Activated CD8-positive, alpha-beta memory T cell treated with anti-CD3 and anti-CD28 coated beads for 24 hours (primary cell): ENCODE measurements at places on chromosomes 12 and 14.

- DNase-seq = no peak
These were observed 994.0 kb downstream of the TRHDE start for GRCh38 chr12:73266206-73266605.

DNA sequence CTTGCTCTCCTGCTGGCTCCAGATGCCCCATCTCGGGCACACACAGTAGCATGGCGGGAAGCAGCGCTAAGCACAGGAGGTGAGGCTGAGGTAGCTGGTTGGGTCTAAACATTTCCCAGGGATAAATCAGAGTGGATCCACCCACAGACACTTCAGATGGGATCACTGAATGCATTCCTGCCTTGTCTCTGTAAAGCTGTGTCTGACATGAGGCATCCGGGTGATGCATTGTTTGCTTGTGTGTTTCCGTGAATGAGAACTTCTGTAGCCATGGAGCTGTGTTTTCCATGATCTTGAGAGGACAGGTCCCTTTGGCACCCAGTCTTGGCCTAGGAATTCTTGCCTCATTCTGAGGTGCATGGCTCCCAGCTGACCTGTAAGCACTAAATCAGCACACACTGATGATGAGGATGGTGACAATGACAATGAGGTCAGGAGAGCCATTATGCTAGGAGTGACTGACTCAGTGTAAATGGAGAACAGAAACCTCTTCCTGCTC lies 6.7 kb upstream of the KRT75 start:
- DNase-seq = no peak

- DNase-seq = no peak
These were observed 27.7 kb downstream of the CLMN start for GRCh38 chr14:95291859-95292542.

DNA sequence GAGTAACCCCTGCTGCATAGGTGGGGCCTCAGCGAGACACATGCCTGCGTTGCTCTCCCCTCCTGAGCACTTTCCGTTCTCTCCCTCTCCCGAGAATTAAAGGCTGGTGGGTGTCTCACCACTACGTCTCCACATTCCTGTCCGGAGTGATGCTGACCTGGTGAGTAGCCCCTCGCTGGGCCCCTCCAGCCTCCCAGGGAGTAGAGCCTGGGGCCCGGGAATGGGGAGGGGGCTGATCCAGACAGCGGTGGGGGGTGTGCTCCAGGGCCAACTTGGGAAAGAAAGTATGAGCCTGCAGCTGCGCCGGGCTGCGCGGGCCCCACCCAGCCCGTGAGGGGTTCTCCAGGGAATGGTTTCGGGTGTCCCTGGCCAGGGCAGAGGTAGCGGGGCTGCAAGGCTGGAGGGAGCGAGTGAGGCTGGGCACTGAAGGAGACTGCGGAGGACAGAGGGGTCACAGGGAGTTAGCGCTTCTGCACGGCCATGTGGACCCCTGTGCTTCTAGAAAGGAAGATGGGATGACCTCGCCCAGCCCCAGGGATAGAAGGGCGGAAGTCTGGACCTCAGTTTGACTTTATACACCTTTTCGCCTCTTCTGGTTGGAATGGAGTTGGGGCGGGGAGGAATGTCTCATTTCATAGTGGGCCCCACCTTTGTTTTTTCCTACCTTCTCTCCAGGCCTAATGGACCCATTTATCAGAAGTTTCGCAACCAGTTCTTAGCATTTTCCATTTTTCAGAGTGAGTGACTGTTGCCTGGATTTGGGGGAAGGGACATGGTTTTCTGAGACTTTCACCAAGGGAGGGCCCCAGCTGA lies 22.5 kb downstream of the RHOF start:
- DNase-seq = no peak

DNA sequence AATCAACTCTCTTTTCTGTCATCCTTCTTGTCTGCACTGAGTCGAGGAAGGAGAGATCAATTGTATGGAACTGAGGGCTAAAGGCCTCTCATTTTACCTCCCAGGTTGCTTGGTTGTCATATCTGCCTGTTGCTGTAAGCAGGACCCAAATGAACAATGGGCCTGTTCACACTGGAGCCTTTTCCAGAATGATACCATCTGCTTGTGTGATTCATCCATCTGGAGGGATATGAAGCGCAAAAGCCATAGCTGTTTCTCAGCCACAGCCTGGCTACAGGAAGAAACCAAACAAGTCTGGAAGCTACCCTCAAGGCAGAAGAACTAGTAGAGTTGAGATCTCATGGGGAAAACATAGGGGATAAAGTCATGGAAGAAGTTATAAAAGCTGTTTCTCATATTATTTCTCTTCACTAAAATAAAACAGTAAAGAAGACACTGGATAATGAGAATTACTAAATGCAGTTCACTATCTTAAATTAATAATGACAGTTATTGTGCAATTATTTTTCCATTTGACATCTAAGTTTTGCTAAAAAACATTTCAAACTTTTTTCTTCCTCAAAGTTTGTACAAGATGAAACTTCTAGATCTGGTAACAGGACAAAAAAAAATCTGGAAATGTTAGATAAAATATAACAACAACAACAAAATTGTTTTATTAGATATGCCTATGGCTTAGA lies 106.3 kb downstream of the SPTSSA start:
- no peak for DNase-seq

- DNase-seq = no peak
These were observed 46.2 kb downstream of the TESC start for GRCh38 chr12:117053050-117053400.

GRCh38 chr12:109461846-109462756 lies 15.0 kb downstream of the KCTD10 start:
- no peak for DNase-seq

DNA sequence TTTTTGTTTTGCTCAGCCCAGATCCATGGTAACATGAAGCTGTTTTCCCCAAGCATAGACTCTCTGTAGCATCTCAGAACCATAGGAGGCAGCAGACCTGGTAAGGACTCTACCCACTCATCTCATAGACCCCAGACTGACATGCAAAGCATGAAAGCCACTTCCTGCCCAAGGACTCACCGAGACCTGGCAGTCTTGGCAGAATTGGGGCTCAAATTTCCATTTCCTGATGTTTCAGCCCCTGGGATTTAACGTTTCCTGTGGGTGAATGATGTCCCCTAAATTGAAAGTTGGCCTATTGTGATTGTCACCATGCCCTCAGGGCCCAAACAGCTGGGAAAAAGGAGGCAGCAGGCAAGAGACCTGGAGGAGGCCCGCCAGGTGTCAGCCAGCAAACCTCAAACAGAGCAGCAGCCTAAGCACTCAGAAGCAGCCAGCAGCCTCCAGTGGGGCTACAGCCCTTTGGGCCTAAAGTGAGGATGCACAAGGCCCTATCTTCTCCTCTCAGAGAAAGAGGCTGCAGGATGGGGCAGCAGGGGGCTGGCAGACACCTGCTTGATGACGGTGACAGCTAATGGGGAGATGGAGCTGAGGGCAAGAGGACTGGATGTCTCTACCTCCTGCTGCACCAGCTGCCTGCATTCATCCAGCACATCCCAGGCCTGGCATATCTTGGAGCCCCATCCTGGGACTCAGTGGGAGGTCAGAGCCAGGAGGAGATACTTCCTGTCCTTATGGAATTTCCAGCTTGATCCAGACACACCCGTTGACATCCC lies 8.5 kb downstream of the KRT85 start:
- peak; percentile 70 for DNase-seq

GRCh38 chr14:50230401-50230700 lies 1.0 kb downstream of the SOS2 start:
- DNase-seq = no peak

- DNase-seq = no peak
These were observed 54.3 kb upstream of the TMX1 start for GRCh38 chr14:51185754-51186153.

DNA sequence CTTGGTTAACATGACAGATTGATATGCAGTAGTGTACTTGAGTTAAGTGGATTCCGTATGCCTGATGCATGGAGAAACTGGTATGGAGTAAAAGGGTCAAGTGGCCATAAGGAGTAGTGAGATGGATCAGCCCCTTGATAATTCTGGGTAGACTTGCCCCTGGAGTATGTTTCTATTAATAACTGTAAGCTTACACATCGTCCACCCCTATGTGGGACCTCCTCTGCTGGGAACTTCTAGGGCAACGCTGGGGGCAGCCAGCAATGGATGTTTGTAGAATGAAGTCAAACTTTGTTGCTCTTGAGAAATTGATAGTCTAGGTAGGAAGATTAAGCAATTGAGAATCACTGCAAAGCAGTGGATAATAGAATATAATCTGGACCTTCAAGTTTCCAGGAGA lies 3.5 kb downstream of the C12orf75 start:
- no peak for DNase-seq
